ENCODE measurements at places on chromosomes 2 and 18.

DNA sequence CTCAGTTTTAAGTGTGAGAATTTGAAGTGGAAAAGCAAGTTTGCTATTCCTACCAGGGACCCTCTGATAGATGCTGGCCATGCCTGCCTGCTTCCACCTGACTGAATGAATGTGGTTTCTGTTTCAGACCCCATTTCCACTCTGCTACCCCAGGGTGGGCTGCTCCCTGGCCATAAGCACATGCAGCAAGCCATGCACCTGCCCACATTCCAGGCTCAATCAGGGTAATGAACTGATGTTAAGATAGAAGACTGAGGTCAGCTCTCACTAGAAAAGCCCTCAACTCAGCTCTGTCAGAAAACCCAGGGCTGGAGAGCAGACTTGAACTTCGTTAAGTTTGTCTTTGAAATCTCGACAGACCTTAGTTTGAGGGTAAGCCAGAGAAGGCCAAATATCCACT lies 333.9 kb downstream of the CYRIA start:
- no peak for DNase-seq

GRCh38 chr2:9552219-9553178 lies 3.1 kb downstream of the ADAM17 start:
- no peak for DNase-seq

GRCh38 chr2:147636886-147637285 lies 207.9 kb upstream of the ACVR2A start:
- DNase-seq = no peak

- no peak for DNase-seq
Measured at GRCh38 chr2:207337234-207338219, 171.8 kb upstream of the KLF7 start.

DNA sequence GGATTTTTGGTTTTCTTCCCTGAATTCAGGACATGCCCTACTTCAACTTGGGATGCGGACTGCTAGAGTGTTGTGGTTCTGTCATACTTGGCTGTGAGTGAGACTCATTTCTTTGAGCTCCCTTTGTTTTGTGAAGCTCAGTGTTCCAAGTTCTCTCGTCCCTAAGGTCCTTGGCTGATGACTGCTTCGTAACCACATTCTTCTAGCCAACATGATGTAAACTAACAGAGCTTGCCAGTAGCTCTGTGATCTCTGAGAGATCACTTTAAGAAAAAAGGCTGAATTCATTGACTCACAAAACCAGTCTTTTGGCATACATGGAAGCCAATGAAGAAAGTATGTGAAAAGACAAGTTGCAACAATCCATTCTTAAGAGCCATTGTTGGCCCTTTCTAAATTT lies 96.9 kb upstream of the MSTN start:
- no peak for DNase-seq

DNA sequence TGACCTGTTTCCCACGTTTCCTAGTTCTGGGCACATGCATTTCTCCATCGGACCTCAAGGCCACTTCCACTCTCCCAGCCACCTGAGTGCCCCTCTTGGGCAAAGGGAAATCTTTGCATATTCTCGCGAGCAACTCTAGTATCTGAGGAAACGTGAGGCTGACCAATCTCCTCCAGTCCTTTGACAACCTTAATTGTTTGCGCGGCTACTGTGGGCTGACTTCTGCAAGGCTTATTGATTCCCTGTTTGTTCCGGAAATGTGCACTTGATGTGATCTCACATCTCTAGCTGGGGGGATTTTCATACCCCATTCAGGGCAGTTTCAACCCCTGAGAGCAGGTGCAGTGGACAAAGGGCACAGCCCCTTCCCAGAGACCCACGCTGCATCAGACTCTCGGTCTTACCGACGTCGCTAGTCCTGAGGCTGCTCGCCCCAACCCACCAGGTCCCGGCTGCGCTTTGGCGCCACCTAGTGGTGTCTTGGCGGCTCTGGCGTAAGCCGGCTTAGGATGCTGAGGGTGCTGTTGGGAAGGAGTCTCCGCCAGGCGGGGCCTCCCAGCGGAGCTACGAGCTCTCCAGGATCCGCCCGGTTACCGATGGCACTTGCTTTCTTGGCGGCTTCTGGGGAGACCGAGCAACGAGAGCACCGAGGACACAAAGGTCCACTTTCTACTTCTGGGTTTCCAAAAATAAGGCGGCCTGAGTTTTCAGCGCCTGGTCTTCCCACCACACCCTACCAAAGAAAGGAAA lies 24.8 kb upstream of the SPR start:
- peak; percentile 75 for DNase-seq

GRCh38 chr2:64276417-64277095 lies 132.3 kb upstream of the PELI1 start:
- no peak for DNase-seq

GRCh38 chr2:238870261-238870660 lies 22.4 kb downstream of the TWIST2 start:
- no peak for DNase-seq

DNA sequence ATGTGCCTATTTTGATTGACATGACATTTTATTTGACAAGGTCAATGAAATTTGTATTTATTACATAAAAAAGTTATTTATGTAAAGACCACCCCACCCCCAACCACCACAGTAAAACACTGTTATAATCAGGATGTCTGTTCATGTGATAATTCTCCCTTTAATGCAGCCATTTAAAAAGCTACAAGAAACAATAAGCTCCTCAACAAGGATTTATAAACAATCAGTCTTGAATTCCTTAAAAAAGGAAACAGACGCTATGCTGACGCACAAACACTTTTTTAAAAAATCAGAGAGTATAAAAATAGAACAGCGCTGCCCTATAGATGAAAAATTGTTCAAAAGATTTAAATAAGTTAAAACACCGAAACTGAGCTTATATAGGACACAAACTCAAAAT lies 102.2 kb downstream of the SOS1 start:
- DNase-seq = no peak

DNA sequence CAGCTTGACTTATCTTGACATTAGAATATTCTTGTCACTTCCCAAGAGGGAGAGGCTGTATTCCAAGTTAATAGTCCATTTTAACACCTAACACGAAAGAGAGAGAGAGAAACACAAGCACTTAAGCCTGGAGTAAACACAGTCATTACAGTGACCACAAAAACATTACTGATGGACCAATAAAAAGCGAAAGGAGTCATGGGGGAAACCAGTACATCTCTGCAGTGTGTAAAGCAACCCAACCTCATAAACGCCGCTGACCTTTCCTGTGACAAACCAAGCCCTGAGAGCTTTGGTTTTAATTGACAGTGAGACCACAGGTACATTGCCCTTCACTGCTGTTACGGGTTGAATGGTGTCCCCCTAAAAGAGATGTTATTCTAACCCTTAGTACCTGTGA lies 78.3 kb downstream of the SMAD4 start:
- no peak for DNase-seq

GRCh38 chr18:63220903-63221302 lies 98.7 kb downstream of the BCL2 start:
- no peak for DNase-seq

- DNase-seq = no peak
Measured at GRCh38 chr2:164151522-164151921, 415.7 kb upstream of the FIGN start.

DNA sequence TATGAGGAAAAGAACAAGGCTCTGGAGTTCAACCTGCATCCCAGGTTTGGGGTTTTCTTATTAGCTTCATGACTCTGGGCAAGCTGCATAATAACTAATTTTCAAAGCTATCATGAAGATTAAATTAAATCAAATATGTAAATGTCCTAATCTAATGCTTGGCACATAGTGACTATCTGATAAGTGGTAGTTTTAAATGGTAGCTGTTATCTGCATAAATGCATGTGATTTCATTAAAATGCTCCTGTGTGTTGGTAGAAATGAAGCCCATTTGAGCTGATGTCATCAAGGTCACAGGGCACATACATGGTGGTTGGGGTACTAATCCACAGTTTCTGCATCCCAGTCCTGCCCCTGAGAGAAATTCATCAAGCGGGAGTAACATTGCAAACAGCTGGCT lies 428.8 kb downstream of the LRATD1 start:
- DNase-seq = no peak
